ENCODE measurements at places on chromosomes 5 and 9. TPM values are rescaled to one million over a fixed set of nuclear protein-coding genes. Genes with fewer than 3 reads are reported as not detected.
A peak's percentile ranks its signal among the peaks of the same experiment; 100 is the strongest.

The PLGRKT gene
- 43.8 TPM for total RNA-seq

The MARVELD2 gene
- 0.32 TPM for total RNA-seq

The COL15A1 gene
- 0.02 TPM for total RNA-seq

GRCh38 chr5:79074641-79075040 is 5.1 kb downstream of the BHMT2 start:
- no peak overlapping the region for H3K27ac ChIP-seq
- H3K27me3 ChIP-seq = peaks cover 30% of the 10 kb centered on the region
- no peak overlapping the region for H3K4me3 ChIP-seq
- no peaks in the 10 kb centered on the region for H3K36me3 ChIP-seq

DNA sequence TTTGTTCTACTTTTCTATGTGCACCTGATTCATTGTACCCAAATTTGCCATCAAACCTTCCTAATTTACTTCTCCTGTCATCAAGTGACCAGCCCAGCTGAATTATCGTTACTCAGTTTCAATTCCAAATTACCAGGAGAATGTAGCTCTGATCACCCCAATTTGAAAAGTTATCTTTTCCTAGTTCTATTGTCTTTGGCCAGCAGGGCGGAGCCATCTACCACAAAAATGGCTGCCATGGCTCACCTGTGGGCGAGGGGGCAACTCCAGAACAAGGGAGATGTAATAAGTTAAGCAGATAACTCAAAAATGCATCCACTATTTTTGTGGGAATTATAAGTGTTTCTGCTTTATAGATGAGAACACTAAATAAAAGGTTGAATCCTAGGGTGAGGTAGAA is 133.8 kb upstream of the MOCS2 start:
- no peaks in the 10 kb centered on the region for H3K4me1 ChIP-seq
- H3K36me3 ChIP-seq = no peaks in the 10 kb centered on the region
- peaks cover 2% of the 10 kb centered on the region for H3K27me3 ChIP-seq
- no peak overlapping the region for H3K27ac ChIP-seq

The MLLT3 gene
- 33.8 TPM for total RNA-seq

DNA sequence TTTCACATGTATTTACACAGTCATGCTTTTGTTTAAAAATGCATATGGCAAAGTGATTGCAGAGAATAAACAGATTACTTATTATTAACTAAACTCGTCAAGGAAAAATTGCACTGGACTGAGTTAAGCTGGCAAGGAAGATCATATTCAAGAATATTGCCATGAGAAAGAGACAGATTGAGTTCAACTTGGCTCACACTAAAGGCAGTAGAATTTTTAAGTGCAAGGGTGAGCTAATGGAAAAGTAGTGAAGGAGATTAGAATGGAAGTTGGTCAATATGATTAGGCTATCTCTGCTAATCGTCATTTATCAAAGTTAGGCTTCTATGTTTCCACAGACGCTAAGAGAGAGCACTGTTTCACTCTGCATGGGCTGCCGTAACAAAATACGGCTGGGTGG is 557.6 kb downstream of the PRR16 start:
- H3K36me3 ChIP-seq = no peaks in the 10 kb centered on the region
- H3K27me3 ChIP-seq = no peaks in the 10 kb centered on the region
- DNase-seq = no peak
- H3K4me1 ChIP-seq = no peaks in the 10 kb centered on the region
- no peak overlapping the region for H3K27ac ChIP-seq

The ARAP3 gene
- total RNA-seq = 7.2 TPM

GRCh38 chr9:128528445-128529160 is 23.8 kb upstream of the SPTAN1 start:
- H3K4me3 ChIP-seq = no peak overlapping the region
- H3K36me3 ChIP-seq = peaks cover 36% of the 10 kb centered on the region
- no peak overlapping the region for H3K27ac ChIP-seq
- no peaks in the 10 kb centered on the region for H3K4me1 ChIP-seq
- H3K27me3 ChIP-seq = no peaks in the 10 kb centered on the region

DNA sequence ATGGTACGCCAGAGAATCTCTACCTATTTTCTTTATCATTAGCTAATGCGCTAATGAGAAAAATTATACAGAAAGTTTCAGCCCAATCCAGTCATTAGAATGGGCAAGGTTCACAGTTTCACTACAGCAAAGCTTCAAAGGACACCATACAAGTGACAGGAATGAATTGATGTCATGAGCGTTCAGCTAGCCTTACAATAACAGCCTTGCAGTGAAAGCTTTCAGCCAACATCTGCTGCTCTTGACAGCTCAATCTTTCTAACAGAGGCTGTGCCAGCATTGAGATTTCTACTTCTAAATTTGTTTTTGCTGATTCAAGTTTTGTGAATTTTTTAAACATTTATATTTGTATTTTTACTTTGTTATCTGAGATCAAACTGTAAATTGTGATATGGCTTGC is 302.4 kb upstream of the FAM174A start:
- H3K27me3 ChIP-seq = no peaks in the 10 kb centered on the region
- no peaks in the 10 kb centered on the region for H3K36me3 ChIP-seq
- DNase-seq = no peak
- no peaks in the 10 kb centered on the region for H3K4me1 ChIP-seq
- H3K27ac ChIP-seq = no peak overlapping the region

The PITX1 gene
- 1.1 TPM for total RNA-seq

- H3K27ac ChIP-seq = no peak overlapping the region
- H3K4me1 ChIP-seq = no peaks in the 10 kb centered on the region
- no peaks in the 10 kb centered on the region for H3K27me3 ChIP-seq
- no peaks in the 10 kb centered on the region for H3K36me3 ChIP-seq
- no peak overlapping the region for H3K4me3 ChIP-seq
These were observed 233.2 kb downstream of the KCTD16 start for GRCh38 chr5:144403817-144404420.

The MARCHF3 gene
- total RNA-seq = 5.9 TPM

The MYORG gene
- 1.0 TPM for total RNA-seq

The RORB gene
- 0.05 TPM for total RNA-seq

- no peak for DNase-seq
- H3K27ac ChIP-seq = no peak overlapping the region
- H3K36me3 ChIP-seq = no peaks in the 10 kb centered on the region
- no peak overlapping the region for H3K4me3 ChIP-seq
- no peaks in the 10 kb centered on the region for H3K27me3 ChIP-seq
These were observed 10.3 kb upstream of the FBXL7 start for GRCh38 chr5:15489571-15490235.

DNA sequence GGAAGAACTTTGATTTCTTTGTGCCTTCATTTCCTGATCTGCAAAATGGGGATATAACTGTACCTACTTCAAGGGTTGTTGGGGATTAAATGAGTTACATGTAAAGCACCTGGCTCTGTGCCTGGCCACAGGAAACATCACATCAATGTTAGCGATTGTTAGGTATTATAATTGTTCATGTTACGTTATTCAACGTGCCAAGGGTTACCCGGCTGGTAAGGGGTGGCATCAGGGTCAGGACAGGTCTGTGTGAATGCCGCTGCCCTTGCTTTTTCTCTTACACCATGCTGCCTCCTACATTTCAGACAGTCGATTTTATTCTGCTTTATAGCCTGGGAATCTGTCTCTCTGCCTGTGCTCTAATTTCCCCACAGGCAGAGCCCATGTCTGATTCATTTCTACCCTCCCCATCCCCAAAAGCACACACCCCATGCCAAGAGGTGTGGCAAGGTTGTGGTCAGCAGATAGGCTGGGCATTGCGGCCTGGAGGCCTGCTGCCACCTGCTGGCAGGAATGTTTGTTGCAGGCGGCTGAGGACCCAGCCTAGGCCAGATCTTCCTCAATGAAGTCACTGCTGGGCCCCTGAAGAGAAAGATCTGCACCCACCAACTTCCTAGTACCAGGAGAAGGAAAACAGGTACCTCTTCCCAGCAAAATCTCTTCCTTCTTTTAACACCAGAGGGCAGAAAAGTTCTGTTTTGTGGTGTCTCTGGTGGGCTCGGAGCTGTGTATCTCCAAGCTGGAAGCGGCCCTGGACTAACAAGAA is 5.3 kb downstream of the ANKS6 start:
- no peaks in the 10 kb centered on the region for H3K36me3 ChIP-seq
- no peak overlapping the region for H3K27ac ChIP-seq
- DNase-seq = peak; percentile 44
- peaks cover 14% of the 10 kb centered on the region for H3K4me1 ChIP-seq
- peaks cover 9% of the 10 kb centered on the region for H3K27me3 ChIP-seq

- no peak overlapping the region for H3K27ac ChIP-seq
- peaks cover 15% of the 10 kb centered on the region for H3K4me1 ChIP-seq
- no peak for DNase-seq
- no peaks in the 10 kb centered on the region for H3K36me3 ChIP-seq
These were observed 576.5 kb downstream of the TLE1 start for GRCh38 chr9:81112627-81113452.

The SURF1 gene
- 37.7 TPM for total RNA-seq

The FSTL4 gene
- not detected for total RNA-seq

DNA sequence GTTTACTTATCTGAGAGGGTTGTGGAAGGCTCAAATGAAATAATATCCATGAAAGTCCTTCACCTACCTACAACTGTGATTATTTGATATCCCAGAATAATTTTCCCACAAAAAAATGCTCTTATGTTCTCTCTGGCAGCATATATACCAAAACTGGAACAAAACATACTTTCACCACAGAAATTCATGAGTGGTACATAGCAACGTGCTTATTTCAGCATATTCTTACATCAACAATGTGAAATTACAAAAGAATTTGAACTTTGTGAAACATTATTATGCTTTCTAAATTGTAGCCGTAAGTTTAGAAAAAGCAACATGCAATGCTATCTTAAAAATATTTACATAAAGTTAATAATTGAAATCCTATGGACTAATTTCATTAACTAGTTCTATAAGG is 137.1 kb downstream of the GABRB2 start:
- DNase-seq = no peak
- no peak overlapping the region for H3K4me3 ChIP-seq
- no peaks in the 10 kb centered on the region for H3K27me3 ChIP-seq

DNA sequence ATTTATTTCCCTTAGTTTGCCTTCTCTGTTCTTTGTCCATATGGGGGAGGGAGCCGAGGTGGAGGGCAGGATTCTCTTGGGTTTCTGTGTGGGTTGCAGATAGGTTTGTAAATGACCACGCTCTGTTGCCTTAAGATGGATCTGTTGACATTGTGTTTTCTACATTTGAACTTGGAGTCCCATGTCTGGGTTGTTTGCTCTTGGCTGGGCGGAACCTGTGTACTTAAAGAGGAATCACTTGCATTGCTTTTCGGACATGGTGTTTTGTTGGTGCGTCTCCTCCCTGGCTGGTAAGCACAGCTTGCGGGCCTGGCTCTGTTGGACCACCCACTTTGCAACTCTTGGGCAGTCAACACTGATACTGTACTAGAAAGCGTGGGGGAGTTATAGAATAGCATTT is 45.9 kb downstream of the EHMT1 start:
- no peak for DNase-seq
- peaks cover 15% of the 10 kb centered on the region for H3K36me3 ChIP-seq
- peaks cover 25% of the 10 kb centered on the region for H3K4me1 ChIP-seq
- no peak overlapping the region for H3K4me3 ChIP-seq
- H3K27ac ChIP-seq = no peak overlapping the region
- no peaks in the 10 kb centered on the region for H3K27me3 ChIP-seq

DNA sequence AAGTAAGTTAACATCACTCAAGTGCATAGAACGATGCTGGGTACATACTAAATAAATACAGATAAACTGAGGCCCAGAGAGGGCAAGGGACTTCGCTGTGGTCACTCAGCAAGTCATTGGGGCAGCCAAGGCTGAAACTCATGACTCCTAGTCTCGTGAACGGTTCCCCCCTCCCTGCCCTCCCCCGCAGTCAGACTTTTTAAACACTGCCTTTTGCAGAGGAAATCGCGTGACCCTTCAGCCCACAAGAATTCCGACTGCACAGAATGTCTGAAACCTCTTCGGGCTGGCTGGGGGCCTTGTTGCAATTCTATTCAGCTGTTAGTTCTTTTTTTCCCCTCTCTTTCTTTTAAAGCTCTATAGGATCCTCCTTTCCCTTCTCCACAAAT is 28.1 kb downstream of the NEK6 start:
- H3K4me3 ChIP-seq = peak overlapping the region; percentile 67
- peaks cover 2% of the 10 kb centered on the region for H3K36me3 ChIP-seq
- H3K27ac ChIP-seq = peak overlapping the region; percentile 85
- no peak for DNase-seq
- H3K4me1 ChIP-seq = peaks cover 21% of the 10 kb centered on the region

Data from activated T-helper 1 cell treated with anti-CD3 and anti-CD28 coated beads, Interleukin-12 subunit alpha, Interleukin-12 subunit beta, Interleukin-2, Interleukin-4 antibody, amounts not matched to agents 30 ng/mL and 10 ng/mL and 1 ng/mL, durations not matched to agents 14 hours and 24 hours and 36 hours (primary cell).